ENCODE measurements at places on chromosomes 2 and 18.

GRCh38 chr2:185628985-185629384, 109.6 kb upstream of the FSIP2 start:
- no peaks in the 10 kb centered on the region for H3K27me3 ChIP-seq
- DNase-seq = no peak
- H3K4me3 ChIP-seq = no peak overlapping the region
- H3K4me1 ChIP-seq = no peaks in the 10 kb centered on the region

DNA sequence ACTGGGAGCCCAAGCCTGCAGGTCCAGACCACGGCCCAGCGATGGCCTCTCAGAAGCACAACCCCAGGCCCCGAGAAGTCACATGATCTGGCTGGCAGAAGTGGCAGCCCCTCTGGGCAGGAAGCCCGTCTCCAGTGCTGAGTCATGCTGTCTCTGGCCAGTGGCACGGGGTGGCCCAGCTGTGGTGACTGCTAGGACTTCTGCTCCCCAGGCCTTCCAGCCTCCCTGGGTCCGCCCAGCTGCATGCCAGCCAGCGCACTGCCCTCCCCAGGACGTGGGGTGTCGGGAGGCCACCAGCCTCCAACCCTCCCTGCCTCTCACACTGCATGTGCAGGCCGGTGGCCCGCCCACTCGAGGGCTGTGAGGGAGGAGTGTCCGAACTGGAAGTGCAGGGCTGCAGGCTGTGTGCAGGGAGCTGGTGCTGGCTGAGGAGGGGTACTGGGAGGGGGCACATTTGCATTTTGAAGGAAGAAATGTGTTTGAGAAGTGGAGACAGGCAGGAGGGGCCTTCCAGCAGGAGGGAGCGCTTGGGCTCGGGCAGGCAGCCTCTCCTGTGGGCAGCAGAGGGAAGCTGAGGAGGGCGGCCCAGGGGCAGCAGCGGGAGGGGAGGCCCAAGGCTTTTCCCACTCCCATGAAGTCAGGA, 17.0 kb upstream of the HPCAL1 start:
- no peaks in the 10 kb centered on the region for H3K36me3 ChIP-seq
- peaks cover 47% of the 10 kb centered on the region for H3K4me1 ChIP-seq
- no peak overlapping the region for H3K4me3 ChIP-seq
- no peaks in the 10 kb centered on the region for H3K27me3 ChIP-seq
- peak overlapping the region; percentile 74 for H3K27ac ChIP-seq

GRCh38 chr2:3959372-3959771, 256.0 kb downstream of the DCDC2C start:
- H3K4me3 ChIP-seq = no peak overlapping the region
- no peaks in the 10 kb centered on the region for H3K36me3 ChIP-seq
- DNase-seq = peak; percentile 72
- H3K27me3 ChIP-seq = no peaks in the 10 kb centered on the region
- no peak overlapping the region for H3K27ac ChIP-seq

DNA sequence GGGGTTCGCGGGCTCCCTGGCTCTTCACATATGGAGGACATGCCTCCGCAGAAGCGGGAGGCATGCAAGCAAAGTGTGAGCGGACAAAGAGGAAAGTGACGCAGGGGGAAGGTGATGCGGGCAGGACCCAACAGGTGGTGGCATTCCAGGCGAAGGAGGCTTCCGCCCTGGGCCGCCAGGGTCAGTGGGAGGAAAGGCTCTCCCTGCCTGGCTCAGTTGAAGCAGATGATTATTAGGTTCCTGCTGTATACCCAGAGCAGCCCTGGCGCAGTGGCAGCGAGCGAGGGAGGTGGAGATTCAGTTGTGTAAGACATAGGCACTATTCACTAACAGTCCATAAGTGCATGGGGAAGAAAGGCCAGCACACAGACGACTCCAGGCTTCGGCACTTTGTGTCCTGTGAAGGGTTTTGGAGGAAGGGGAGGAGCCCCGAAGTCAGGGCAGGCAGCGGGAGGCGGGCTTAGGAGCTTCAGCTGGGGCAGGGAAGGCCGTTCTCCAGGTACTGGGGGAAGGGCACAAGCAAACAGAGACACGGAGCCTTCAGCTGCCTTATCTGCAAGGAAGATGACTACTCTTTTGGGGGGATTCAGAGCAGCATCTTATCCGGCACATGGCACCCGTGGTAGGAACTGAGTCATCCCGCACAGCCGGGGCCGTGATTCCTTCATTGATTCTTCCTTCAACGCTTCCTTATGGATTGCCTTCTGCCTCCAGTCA, 89.8 kb downstream of the TGOLN2 start:
- H3K27ac ChIP-seq = no peak overlapping the region
- H3K4me1 ChIP-seq = no peaks in the 10 kb centered on the region
- no peaks in the 10 kb centered on the region for H3K36me3 ChIP-seq
- H3K4me3 ChIP-seq = no peak overlapping the region
- peak; percentile 72 for DNase-seq

DNA sequence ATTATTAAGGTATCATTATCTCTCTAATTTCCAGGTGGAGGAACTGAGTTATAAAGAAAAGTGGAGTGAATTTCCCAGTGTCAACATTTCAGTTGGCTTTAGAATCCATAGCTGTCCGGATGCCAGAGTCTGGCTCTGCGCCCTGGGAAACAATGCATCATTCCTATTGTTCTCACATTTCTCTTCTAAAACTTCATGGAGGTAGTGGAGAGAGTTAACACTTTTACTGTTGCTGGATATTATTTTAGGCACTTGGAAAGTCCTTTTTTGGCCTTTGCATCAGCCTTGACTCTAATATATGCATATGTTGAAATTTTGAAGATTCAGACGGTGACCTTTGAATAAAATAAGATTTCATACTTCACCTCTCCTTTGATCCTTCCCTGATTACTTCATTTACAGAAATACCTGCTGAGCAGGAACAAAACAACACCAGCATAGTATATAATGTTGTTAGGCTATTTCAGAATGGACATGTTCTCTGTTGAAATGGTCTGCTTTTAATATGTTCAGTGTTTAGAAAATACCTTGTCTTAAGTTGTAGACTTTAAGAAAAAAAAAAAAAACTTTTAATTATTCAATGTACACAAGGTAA, 148.8 kb downstream of the EPHA4 start:
- peak; percentile 35 for DNase-seq
- no peak overlapping the region for H3K4me3 ChIP-seq
- H3K36me3 ChIP-seq = peaks cover 11% of the 10 kb centered on the region
- no peak overlapping the region for H3K27ac ChIP-seq

DNA sequence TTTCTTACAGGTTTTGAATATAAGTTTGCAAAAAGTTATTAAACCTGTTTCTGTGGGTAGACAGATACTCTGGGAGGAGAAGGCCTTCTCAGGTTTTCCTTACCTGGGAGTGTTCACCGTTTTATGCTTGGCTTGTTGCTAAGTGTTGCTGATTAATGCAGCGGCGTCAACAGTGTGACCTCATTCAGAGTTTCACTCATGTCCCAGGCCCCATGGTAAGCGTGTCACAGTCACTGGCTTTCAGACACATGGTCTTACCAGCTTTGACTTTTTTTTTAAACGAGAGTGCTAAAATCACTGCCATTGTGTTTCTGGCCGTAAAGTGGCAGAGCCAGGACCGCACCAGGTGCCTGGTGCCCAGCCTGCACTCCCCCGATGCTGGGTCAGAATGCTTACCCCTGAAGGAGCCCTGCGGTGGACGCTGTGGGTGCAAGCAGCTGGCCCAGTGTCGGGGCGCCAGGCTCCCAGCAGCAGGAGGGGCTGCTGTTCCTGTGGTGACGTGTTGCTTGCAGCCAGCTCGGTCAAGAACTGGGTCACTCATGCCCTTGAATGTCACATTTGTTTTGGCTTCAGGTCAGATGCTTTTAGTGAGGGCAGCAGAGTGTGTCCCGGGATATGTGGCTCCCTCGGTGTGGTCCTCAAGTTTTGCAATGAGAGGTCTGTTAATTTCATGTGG, 3.5 kb downstream of the CAPN10 start:
- no peak for DNase-seq
- no peaks in the 10 kb centered on the region for H3K27me3 ChIP-seq
- H3K27ac ChIP-seq = peak overlapping the region; percentile 41
- no peak overlapping the region for H3K4me3 ChIP-seq
- H3K36me3 ChIP-seq = peaks cover 57% of the 10 kb centered on the region
- H3K4me1 ChIP-seq = peaks cover 60% of the 10 kb centered on the region

DNA sequence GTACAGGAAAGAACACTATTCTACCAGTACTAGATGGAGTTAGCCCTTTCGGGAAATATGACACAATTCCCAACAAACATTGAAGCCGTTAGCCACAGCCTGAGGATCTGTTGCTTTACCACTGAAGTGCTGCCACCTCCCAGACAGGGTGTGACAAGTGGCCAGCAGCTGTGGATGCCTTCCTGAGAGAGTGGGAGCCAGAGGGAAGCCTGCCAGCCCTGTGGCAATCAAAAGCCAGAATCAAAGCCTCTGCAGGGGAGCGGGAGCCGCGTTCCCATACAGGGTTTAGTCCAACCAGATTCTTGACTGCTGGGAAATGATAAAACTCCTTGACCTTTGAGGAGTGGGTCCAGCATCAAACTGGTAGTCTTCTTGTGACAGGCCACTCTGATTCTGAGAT, 38.0 kb downstream of the SLC4A1AP start:
- H3K4me3 ChIP-seq = no peak overlapping the region
- H3K27me3 ChIP-seq = no peaks in the 10 kb centered on the region
- DNase-seq = no peak
- H3K4me1 ChIP-seq = peaks cover 12% of the 10 kb centered on the region
- peaks cover 23% of the 10 kb centered on the region for H3K36me3 ChIP-seq

GRCh38 chr2:168552450-168552856, 96.4 kb downstream of the CERS6 start:
- DNase-seq = no peak
- no peaks in the 10 kb centered on the region for H3K27me3 ChIP-seq

DNA sequence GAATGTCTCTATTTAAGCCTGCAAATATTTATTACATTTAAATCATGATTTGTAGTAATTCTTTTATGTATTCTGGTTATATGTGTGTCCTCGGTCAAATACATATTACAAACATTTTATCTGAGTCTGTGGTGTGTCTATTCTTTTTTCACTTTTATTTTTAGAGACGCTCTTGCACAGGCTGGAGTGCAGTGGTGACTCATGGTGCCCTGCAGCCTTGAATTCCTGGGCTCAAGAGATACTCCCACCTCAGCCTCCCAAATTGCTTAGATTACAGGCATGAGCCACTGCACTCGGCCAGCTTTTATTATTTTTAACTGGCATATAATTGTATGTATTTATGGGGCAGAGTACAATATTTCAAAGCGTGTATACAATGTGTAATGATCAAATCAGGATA, 47.5 kb downstream of the ARID5A start:
- H3K27ac ChIP-seq = no peak overlapping the region
- no peaks in the 10 kb centered on the region for H3K4me1 ChIP-seq
- H3K36me3 ChIP-seq = no peaks in the 10 kb centered on the region
- no peaks in the 10 kb centered on the region for H3K27me3 ChIP-seq

- no peaks in the 10 kb centered on the region for H3K27me3 ChIP-seq
- peaks cover 23% of the 10 kb centered on the region for H3K4me1 ChIP-seq
- DNase-seq = peak; percentile 8
- peaks cover 68% of the 10 kb centered on the region for H3K36me3 ChIP-seq
- no peak overlapping the region for H3K4me3 ChIP-seq
These were observed 247.9 kb downstream of the HDAC4 start for GRCh38 chr2:239152916-239153305.

DNA sequence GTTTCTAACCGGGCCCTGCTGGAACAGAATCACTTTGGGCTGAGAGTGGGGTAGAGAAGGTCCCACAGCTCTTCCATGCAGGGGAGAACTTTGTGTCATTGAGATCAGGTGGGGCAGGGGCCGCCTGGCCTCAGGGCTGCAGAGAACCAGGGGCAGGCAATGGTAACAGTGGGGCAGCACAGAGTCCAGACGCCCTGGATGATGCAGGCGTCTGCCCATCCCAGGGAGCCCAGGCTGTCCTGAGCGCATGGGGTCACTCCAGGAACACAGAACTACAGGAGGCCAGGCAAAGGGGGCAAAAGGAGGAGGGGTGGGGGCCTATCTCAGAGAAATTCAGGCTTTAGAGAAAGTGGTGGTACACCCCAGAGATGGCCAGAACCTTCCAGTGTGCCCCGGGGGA, 121.3 kb downstream of the NDUFA10 start:
- no peaks in the 10 kb centered on the region for H3K27me3 ChIP-seq
- no peaks in the 10 kb centered on the region for H3K36me3 ChIP-seq
- H3K4me1 ChIP-seq = no peaks in the 10 kb centered on the region
- DNase-seq = no peak
- no peak overlapping the region for H3K4me3 ChIP-seq
- H3K27ac ChIP-seq = no peak overlapping the region

GRCh38 chr18:24395049-24395795, 2.4 kb downstream of the OSBPL1A start:
- no peaks in the 10 kb centered on the region for H3K27me3 ChIP-seq
- H3K27ac ChIP-seq = no peak overlapping the region
- DNase-seq = no peak
- H3K4me3 ChIP-seq = no peak overlapping the region
- H3K36me3 ChIP-seq = no peaks in the 10 kb centered on the region
- peaks cover 24% of the 10 kb centered on the region for H3K4me1 ChIP-seq

GRCh38 chr2:223055836-223056235, 3.8 kb downstream of the KCNE4 start:
- no peaks in the 10 kb centered on the region for H3K27me3 ChIP-seq
- peak overlapping the region; percentile 47 for H3K27ac ChIP-seq
- peak overlapping the region; percentile 45 for H3K4me3 ChIP-seq
- H3K4me1 ChIP-seq = no peaks in the 10 kb centered on the region

DNA sequence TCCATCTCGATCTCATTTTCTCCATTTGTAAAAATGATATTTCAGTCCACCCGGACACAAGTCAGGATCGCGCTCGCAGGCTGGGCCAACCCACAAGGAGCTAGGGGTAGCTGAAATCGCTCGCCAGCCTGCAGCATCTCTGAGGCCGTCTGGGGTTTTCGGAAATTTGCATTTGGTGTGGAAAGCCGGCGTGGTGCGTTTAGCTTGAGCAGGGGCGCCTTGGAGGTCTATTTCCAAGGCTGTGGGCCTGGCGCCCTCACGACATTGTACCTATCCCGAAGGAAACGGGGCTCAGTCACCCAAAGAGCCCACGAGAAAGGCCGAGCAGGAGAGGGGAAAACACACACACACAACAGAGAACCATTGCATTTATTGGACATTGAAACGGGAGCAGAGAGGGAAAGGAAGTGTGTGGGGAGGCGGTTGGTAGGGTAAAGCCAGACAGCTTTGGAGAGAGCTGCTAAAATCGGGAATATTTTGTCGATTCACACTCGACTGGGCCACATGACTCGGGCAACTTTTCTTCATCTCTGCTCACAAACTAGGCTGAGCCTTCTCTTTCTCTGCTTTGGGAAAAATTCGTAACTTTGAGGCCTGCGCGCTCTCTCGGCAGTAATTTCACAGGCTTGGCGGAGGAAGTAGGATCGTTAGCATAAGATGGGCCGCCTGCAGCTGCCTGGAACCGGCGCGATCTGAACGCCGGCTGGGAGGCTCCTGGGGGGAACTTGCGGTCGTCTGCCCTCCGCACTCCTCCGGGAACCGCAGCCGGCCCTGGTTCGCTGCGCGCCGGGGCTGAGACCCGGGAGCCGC, 1.1 kb upstream of the HOXD8 start:
- peak overlapping the region; percentile 77 for H3K27ac ChIP-seq
- DNase-seq = peak; percentile 58
- peak overlapping the region; percentile 46 for H3K4me3 ChIP-seq
- H3K4me1 ChIP-seq = peaks cover 46% of the 10 kb centered on the region
- H3K27me3 ChIP-seq = peaks cover 56% of the 10 kb centered on the region

- H3K27ac ChIP-seq = no peak overlapping the region
- no peaks in the 10 kb centered on the region for H3K36me3 ChIP-seq
- no peak overlapping the region for H3K4me3 ChIP-seq
- no peaks in the 10 kb centered on the region for H3K4me1 ChIP-seq
- DNase-seq = no peak
These were observed 60.4 kb upstream of the TWIST2 start for GRCh38 chr2:238787501-238787900.

All from stomach (tissue), 19 donors.